Left cardiac atrium (tissue), 4 donors: ENCODE measurements at places on chromosomes 13 and 19. TPM values are rescaled to one million over a fixed set of nuclear protein-coding genes. Genes with fewer than 3 reads are reported as not detected.
A peak's percentile ranks its signal among the peaks of the same experiment; 100 is the strongest.

KLK10 gene
- total RNA-seq = 0.32 TPM

KIR2DL1 gene
- total RNA-seq = not detected

ZNF726 gene
- 0.53 TPM for total RNA-seq

COL4A1 gene
- 456 TPM for total RNA-seq

KLF12 gene
- total RNA-seq = 13.9 TPM

HCN2 gene
- 4.3 TPM for total RNA-seq

ZNF773 gene
- total RNA-seq = 5.3 TPM

ZNF723 gene
- not detected for total RNA-seq

DNA sequence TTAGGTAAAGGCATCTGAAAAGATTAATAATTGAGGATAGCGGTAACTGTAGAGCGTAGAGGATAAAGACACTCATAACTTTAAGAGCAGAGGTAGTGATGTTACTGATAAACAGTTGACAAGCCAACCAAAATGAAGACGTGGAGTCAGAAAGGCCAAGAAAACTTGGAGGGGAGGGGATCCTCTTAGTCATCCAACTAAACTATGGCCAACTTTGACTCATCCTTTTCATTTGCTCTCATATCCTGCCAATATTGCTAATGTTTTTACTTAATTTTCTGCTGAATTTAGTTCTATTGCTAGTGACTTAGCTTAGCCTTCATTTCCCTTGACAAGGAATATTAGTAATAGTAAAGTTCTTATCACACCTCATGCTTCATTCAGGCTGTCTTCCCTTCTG, 13.4 kb downstream of the ITGBL1 start:
- no peak for DNase-seq

GRCh38 chr19:49361438-49362047, 673 bp downstream of the TEAD2 start:
- peak; percentile 87 for DNase-seq

DNA sequence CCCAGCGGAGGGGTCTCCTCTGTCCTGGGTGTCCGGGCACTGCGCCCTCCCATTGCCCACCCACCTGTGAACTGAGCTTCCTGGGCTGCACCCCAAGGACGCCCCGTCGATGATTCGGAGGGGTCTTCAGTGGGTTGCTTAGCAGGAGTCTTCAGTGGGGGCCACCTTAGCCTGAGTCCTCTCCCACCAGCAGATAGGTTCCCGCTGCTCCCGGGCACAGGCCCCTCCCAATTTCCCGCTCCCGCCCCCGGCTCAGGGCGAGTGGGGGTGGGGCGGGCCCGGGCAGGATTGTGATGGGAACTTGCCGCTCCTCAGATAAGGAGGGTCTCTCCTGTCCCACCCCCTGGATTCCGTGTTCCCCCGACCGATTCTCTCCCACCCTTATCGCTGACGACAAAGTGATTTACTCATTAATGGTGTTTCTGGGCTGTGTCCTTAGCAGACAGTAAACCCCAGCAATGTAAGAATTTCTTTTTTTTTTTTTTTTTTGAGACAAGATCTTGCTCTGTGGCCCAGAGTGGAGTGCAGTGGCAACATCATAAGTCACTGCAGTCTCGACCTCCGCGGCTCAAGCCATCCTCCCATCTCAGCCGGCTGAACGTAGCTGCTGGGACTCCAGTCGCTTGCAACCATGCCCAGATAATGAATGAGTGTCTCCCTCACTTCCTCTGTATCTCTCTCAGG, 655 bp upstream of the S1PR5 start:
- DNase-seq = no peak

DNA sequence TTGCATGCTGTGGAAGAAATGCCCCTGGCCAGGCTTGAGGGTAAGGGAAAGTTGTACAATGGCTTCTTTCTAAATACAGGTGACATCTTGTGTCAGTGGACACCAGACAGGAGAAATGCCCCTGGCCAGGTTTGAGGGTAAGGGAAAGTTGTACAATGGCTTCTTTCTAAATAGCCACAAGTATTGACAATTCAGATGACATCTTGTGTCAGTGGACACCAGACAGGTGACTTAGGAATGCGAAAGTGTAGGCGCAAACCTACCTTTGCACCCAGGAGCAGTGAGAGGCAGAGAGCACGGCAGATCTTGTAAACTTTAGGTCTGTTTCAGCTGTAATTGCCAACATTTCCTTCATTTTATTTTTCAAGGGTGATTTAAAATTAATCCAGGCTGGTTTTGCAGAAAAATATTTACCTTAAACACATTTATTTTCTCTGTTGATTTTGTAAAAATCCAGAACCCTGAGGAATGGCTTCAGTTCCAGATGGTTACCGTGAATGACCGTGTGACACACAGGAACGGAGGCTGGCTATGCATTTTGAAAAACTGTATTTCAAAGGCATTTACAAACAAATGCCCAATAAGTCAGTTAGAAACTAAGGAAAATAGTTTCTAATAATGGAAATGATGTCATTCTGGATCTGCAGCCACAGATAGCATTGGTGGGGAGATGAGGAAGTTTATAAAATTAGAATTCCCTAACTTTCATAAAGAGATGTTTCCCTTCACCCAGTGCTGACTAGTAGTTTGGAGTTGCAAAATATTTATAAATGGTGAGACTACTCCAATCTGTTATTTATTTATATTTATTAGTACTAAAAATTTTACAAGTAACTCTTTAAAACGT, 34.9 kb downstream of the TNFSF13B start:
- no peak for DNase-seq

GRCh38 chr19:6110360-6110977, at the start of gene RFX2:
Gene RFX2, minus strand, starts transcription at chr19:6110500. Its CDS starts 63,004 bp downstream, at chr19:6047496.
- DNase-seq = peak; percentile 99

- DNase-seq = no peak
These were observed 222.4 kb downstream of the SPRY2 start for GRCh38 chr13:80118506-80118905.

DNA sequence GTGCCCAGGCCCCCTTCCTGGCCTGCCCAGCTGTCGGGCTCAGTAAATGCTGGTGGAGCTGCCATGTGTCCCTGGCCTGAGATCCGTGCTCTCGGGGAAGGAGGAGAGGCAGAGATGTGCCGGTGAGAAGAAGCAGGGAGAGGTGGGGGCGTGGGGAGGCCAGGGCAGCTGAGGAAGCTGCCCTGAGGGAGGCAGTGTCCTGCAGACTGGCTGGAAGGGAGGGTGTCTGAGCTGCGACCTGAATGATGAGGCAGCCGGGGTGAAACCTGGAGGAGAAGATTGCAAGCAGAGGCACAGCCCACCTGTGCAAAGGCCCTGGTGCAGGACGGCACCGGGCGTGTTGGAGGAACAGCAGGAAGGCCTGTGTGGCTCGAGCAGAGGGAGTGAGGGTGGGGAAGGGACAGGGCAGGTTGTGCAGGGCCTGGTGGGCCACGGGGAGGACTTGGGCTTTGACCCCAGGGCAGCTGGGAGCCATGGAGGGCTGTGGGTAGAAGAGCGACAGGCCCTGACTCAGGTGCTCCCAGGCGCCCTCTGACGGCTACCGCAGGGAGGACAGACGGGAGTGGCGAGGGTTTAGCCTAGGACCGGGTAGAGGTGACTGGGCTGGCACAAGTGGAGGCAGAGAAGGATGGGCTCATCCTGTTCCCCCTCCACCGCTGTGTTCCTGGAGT, 14.0 kb upstream of the CELF5 start:
- DNase-seq = peak; percentile 52

DNA sequence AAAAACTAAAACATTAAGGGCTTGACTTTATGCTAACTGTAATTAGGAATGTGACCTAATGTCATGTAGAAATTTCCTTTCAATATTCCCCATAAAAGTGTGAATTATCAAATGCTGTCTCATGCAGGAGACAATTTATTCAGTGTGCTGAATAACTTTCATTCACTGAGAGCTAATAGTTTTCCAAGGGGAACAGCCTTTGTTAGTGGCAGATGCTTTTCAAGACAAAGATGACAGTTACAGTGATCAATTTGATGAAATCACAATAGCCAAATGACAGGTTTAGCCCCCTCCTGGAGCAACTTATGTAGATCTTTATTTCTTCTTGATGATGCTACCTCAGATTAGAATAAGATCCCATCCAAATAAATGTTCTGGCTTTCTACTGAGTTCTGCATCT, 275.5 kb downstream of the ITGBL1 start:
- DNase-seq = no peak

DNA sequence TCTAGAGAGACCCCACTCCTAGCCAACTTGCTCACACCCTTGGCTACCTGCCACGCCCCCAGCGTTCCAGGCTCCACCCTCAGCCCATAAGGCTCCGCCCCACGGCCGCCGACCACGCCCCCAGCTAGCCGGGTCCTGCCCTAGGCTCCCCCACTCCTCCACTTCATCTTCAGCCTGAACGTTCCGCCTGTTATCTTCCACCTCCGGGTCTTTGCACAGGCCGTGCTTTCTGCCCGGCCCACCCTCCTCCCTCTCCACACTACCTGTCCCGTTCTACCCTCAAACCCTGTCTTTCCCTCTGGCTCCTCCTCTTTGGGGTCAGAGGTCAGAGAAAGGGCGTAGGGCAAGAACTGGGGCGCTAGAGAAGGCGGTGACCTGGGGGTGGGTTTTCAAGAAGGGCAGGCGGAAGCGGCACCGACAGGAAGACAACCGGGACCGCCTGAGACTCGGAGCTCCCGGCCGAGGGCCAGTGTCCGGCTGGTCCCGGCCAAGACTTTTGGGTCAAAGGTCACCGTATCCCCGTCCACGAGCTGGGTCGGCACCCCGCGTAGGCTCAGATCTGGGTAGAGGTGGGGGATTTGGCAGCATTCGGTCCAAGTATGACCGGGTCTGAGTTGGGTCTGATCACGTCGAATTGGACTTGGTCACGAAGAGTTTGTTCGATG, 2.2 kb downstream of the PDE4C start:
- peak; percentile 50 for DNase-seq
